Cortex of kidney (tissue), 1 donor: ENCODE measurements at places on chromosomes 4 and X.

- DNase-seq, result no peak
These were observed 136.8 kb downstream of the ADGRL3 start for GRCh38 chr4:61336916-61337315.

DNA sequence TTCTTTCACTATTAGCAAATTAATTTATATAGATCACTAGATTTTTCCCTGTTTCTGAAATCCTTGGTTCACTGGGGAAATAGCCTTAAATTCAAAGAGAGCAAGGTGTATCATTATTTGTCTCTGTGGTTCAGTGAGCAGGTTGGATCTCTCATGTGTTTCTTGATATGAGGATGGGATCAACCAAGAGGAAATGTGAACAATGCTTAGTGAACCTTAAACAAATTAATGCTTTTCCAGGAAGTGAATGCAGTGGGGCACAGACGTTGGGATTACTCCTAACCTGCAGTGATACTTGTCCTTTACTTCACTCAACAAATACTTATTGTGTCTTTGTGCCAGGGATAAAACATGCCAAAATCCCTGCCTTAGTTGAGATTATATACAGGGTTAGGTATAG lies 193.2 kb downstream of the SHROOM3 start:
- DNase-seq, result no peak

GRCh38 chrX:124401696-124402095 lies 55.3 kb downstream of the SH2D1A start:
- no peak for DNase-seq

- DNase-seq, result no peak
These were observed 40.0 kb downstream of the TMEM144 start for GRCh38 chr4:158250321-158250720.

- no peak for DNase-seq
These were observed 86.8 kb upstream of the FAM241A start for GRCh38 chr4:112058433-112058832.

DNA sequence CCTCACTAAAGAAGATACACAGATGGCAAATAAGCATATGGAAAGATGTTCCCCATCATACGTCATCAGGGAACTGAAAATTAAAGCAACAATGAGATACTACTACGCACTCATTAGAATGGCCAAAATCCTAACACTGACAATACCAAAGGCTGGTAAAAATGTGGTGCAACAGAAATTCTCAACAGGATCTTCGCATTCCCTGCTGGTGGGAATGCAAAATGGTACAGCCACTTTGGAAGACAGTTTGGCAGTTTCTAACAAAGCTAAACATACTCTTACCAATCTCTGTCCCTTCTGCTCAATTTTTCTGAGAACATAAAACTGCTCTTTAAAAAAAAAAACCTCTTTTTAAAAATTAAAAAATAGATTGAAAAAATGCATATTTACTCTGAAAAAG lies 300.2 kb downstream of the FBXW7 start:
- no peak for DNase-seq

- DNase-seq, result no peak
These were observed 24.1 kb downstream of the FGFRL1 start for GRCh38 chr4:1035510-1035909.

DNA sequence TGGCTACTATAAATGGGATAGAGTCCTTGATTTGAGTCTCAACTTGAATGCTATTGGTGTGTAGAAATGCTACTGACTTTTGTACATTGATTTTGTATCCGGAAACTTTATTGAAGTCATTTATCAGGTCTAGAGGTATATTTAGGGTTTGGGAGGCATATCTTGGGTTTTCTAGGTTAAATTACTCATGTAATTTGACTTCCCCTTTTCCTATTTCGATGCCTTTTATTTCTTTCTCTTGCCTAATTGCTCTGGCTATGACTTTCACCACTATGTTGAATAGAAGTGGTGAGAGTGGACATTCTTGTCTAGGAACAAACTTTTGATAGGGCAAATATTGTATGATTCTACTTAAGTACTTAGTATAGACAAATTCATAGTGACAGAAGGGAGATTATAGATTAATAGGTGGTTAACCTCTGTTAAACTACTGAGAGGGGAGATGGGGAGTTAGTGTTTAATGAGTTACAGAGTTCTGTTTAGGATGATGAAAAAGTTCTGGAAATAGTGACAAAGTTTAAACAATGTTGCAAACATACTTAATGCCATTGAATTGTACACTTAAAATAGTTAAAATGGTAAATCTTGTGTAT lies 22.8 kb upstream of the HSPA4L start:
- no peak for DNase-seq

DNA sequence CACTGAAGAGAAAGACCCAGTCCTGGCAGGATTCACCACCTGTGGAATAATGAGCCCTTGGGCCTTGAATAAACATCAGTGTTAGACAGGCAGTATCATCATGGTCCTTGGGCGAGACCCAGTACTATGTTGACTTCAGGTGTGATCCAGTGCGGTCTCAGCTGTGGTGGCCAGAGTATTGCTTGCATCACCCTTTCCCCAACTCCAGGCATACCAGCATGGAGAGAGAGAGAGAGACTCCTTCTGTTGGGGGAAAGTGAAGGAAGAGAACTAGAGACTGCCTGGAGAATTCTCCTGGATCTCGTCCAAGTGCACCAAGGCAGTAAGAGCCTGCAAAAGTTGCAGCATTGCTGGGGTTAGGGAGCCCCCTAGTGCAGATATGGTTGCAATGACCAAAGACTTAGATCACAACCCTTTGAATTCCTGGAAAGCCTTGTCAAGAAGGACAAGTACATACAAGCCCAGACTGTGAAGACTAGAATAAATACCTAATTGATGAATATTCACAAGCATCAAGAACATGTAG lies 61.1 kb upstream of the VAMP7 start:
- no peak for DNase-seq

DNA sequence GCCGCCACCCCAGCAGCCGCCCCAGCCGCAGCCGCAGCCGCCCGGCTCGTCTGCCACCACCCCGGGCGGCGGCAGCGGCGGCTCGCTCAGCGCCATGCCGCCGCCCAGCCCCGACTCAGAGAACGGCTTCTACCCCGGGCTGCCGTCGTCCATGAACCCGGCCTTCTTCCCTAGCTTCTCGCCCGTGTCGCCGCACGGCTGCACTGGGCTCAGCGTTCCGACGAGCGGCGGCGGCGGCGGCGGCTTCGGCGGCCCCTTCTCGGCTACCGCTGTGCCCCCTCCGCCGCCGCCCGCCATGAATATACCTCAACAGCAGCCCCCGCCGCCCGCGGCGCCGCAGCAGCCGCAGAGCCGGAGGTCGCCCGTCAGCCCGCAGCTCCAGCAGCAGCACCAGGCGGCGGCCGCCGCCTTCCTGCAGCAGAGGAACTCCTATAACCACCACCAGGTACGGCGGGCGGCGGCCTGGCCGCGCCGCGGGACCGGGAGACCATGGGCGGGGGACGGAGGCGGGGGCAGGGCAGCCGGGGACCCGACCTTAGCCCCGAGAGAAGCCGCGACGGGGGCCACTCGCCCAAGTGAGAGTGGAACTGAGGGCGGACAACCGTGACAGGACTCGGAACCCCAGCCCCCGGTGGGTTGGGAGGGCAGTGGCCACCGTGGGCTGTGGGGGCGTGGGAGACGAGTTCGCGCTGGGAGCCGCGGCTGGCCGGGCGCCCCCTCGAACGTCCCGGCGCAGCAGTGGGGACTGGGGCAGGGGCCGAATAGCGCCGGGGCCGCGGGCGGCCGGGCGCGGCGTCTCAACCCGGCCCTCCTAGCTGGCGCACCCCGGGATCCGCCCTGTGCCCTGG lies 1.8 kb downstream of the CPEB2 start:
- no peak for DNase-seq

DNA sequence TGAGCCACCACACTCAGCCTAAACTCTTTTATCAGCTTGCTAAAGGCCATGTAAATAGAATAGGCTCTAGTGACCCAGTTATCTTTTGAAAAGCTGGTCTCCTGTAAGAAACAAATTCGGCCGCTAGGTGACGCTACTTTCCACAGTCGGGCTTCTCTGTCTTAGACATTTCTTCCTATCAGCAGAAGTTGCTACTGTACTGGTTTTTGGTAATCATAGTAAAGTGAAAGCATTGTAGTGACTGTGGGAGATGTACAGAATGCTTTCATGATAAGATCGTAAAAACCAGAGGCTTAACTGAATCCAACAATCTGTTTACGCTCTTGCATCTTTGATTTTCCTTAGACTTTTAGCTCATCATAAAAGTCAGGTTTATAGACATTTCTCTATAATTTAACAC lies 82.6 kb downstream of the GK start:
- no peak for DNase-seq

GRCh38 chr4:99564921-99565320 lies 1.1 kb upstream of the TRMT10A start:
- DNase-seq, result no peak

- DNase-seq, result no peak
These were observed 297.2 kb upstream of the AADAT start for GRCh38 chr4:170386971-170387370.

GRCh38 chr4:109821185-109821584 lies 5.6 kb downstream of the GAR1 start:
- DNase-seq, result no peak
